Endothelial cell of coronary artery (primary cell): ENCODE measurements at places on chromosomes 1 and 21. TPM values are rescaled to one million over a fixed set of nuclear protein-coding genes. Genes with fewer than 3 reads are reported as not detected.

Gene RGS5
- 52.7 and 53.4 TPM in 2 replicates for total RNA-seq

Gene RGSL1
- not detected in 2 replicates for total RNA-seq

Gene C1orf226
- total RNA-seq = 0.72 and 0.85 TPM in 2 replicates

Gene RAB42
- total RNA-seq = 0.81 and 1.2 TPM in 2 replicates

Gene AUNIP
- total RNA-seq = 1.4 and 3.9 TPM in 2 replicates

Gene TMEM200B
- 0.36 and 1.6 TPM in 2 replicates for total RNA-seq

Gene MRPL55
- 61.8 and 63.3 TPM in 2 replicates for total RNA-seq

Gene WNT9A
- 1.3 and 4.4 TPM in 2 replicates for total RNA-seq

Gene HES5
- total RNA-seq = 0.47 TPM in 1 of 2 replicates, not detected in the other

Gene GPR89A
- 22.7 and 23.0 TPM in 2 replicates for total RNA-seq

Gene KMO
- under 0.01 TPM in 1 of 2 replicates, not detected in the other for total RNA-seq

Gene VAV3
- 0.27 and 0.38 TPM in 2 replicates for total RNA-seq

Gene OR2L3
- total RNA-seq = not detected in 2 replicates
